ENCODE measurements at places on chromosomes 6 and 20.

DNA sequence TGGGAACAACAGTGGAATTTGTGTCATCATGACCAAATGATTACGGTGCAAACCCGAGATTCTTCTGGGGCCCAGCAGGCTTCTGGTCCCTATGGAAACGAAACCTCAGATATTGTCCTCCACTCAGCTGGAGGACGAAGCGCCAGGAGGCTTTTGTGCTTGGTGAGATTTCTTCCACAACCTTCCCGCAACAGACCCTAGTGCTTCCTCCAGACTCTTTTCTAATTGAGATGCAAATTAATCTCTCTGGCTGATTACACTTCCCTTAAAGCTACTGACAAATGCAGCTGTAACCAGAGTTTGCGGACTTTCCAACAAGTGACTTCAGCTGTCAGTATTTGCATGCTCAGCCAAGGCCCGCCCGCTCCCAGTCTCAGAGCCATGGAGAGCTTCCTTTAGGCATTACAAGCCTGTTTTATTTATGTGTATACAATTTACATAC is 96.0 kb downstream of the INSM1 start:
- peak; percentile 48 for DNase-seq

DNA sequence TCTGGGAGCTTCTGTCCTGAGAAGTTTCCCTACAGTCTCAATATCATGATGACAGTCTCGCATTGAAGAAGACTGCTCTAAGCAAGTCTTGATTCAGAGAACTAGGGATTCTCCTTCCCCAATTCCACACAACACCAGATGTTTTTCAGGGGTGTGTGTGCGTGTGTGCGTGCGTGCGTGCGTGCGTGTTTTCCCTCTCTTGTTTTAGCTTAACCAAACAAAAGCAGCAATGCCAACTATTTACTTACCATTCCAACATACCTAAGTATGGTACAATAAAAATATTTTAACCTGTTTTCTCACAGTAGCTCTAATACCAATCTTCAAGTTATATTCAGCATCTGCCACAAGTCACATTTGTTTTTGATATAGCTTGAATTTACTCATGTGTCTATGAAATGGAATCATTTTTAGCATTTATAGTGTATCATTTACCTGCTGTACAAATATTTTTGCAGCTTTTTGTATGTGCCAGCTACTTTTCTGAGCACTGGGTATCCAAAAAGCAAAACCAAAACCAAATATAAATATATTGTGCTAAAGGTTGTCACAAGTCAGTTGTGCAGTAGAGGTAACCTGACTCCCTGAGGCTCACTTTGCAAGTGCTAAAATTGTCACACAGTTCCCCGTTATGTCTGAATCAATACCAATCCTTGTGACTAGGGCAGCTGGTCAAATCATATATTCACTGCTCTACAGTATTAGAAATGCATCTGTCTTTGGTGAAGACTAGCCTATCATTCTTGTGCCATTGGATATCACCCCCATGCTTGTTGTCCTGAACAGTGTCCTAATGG is 21.7 kb upstream of the MYLIP start:
- no peak for DNase-seq

DNA sequence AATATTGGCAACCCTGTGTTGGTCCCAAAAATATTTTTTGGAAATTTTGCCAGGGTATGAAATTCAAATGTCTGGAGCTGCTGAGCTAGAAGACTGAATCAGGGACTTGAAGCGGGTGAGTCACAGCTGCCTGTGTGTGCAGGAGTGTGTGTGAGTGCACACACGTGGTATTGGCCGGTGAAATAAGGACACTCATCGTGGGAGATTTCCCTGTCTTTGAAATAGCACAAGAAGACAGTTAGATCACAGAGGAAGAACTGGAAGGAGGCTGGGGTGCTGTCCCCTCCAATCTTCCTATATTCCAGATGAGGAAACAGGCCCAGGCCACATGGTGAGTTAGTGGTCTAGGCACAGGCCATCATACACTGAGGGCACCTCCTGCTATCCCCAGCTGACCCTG is 123.8 kb upstream of the MLN start:
- no peak for DNase-seq

GRCh38 chr6:157669747-157670216 is 153.3 kb upstream of the SNX9 start:
- peak; percentile 62 for DNase-seq

GRCh38 chr6:108113557-108114519 is 39.3 kb upstream of the OSTM1 start:
- no peak for DNase-seq

DNA sequence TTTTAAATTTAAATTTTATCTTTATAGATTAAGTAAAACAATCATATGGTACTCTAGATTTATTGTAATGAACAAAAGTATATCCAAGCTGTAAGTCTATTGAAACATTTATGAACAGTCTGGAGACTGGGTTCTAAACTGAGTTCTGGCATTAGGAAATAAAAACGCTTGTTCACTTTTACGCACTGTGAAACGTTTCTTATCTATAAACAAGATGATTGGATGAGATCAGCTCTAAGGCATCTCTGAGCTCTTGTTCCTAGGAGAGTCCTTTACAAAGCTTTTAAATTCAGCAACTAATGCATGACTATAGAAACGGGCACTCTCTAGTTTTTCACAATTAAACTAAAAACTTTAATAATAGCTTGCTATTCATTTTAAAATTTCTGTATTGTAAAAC is 6.8 kb downstream of the HUS1B start:
- no peak for DNase-seq

DNA sequence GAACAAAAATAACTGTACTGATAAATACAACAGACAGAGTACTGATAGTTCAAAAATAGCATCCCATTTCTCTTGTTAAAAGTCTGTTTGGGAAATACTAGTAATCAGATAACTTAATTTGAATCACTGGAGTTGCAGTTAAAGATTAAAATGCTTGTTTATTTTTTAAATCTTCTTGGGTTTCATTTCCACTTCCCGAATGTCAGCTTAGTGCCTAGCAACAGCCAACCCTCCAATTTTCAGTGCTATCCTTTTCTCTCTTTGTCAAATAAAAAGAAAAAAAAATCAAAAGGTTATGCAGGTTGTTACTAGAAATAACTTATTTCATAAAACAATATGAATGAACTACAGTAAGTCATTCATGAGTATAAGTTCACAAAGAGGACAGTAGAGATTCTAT is 257.7 kb upstream of the STXBP5 start:
- no peak for DNase-seq

- DNase-seq = no peak
These were observed 55.0 kb downstream of the TBC1D7 start for GRCh38 chr6:13273202-13273930.

GRCh38 chr20:18144541-18145099 is 7.0 kb downstream of the KAT14 start:
- no peak for DNase-seq

DNA sequence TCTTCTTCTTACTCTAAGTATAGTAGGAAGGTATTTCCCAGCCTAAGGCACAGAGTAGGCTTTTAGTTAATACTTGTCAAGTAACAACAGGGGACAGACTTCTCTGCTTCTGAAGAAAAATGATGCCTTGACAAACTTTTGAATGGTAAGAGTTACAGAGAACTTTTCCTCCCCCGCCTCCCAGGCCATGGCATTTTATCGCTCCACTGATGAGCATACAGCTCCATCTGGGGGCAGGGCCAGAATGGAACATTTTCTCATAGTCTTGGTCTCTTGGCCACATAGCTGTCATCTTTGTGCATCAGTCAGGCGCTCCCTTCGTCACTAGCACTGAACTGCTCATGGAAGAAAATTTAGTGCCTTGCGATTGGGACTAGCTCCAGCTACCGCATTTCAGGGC is 1066.8 kb upstream of the CITED2 start:
- no peak for DNase-seq

DNA sequence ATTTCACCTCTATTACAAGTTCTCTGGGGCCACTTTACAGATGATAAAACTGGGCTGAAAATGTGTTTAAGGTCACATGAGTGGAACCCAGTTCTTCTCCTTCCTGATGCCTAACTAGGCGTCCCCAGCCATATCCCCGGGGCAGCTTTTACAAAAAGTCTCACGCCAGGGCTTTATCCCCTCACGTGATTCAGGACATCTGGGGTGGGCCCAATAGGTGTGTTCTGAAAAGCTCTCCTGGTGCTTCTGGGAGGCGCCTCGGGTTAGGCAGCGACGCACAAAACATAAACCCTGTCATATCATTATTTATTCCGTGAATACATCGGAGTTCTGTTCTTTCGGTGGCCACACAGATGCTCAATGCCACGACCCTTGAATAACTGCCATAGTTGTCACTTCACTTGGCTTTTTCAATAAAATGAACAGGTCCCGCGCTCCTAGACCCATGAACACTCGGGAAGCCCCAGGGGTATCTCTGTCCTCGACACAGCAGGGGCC is 32.1 kb downstream of the SF3B5 start:
- DNase-seq = no peak

DNA sequence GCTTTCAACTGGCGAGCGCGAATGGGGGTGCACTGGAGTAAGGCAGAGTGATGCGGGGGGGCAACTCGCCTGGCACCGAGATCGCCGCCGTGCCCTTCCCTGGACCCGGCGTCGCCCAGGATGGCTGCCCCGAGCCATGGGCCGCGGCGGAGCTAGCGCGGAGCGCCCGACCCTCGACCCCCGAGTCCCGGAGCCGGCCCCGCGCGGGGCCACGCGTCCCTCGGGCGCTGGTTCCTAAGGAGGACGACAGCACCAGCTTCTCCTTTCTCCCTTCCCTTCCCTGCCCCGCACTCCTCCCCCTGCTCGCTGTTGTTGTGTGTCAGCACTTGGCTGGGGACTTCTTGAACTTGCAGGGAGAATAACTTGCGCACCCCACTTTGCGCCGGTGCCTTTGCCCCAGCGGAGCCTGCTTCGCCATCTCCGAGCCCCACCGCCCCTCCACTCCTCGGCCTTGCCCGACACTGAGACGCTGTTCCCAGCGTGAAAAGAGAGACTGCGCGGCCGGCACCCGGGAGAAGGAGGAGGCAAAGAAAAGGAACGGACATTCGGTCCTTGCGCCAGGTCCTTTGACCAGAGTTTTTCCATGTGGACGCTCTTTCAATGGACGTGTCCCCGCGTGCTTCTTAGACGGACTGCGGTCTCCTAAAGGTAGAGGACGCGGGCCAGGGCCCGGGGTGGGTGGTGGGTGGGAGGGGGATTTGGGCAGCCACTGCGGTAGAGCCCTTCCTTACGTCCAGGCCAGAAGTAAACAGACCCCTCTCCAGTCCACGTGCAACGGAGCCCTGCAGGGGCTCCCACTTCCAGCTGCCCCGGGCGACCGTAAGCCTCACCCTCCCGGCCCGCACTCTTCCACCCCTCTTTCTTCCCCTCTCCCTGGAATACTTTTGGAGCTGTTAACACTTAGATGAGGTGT is 998 bp downstream of the BMP2 start:
- no peak for DNase-seq

GRCh38 chr6:25485821-25486534 is 166.0 kb upstream of the SCGN start:
- DNase-seq = peak; percentile 22

GRCh38 chr6:113644861-113645575 is 212.1 kb upstream of the MARCKS start:
- no peak for DNase-seq

DNA sequence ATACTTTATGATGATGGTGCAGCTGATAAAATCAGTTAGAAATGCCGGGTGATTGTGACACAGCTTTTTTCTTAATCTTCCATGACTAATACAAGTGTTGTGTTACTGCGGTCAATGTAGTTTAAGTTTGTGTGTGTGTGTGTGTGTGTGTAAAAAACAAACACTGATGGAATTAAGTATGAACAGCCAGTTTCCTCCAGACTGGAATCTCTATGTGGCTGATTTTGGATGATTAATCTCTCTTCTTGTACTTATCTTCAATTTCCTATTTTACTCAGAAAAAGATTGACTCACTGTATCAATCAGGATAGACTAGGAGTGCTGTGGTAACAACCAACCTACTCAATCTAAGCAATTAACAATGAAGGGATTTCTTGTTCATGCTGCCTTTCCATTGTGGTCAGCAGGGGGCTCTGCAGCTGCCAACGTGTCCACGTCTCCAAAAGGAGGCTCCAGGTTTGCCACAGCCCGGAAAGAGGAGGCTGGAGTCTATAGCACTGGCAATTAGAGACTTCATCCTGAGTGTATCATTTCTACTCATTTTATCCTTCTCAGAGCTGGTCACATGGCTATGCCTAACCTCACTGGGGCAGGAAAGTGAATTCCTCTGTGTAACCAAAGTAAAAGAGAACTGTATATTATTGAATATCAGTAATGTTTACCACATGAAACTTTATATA is 107.7 kb downstream of the CD109 start:
- peak; percentile 9 for DNase-seq

DNA sequence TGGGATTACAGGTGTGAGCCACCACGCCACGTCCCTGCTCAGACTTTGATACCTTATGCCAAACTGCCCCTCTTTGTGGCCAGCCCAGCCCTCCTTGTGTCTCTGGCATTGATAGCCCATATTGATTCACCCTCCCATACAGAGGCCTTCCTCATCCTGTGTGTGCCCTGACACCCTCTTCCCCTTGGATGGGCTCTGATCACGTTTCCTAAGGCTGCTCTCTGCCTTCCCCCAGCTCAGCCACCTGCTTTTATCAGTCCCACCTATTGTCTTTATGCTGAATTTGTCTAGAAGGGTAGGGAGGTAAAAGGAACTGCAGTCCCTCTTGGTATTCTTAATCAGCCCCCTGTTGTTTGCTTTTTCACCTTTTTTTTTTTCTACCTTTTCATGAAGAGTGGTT is 95.9 kb downstream of the CDKAL1 start:
- no peak for DNase-seq

DNA sequence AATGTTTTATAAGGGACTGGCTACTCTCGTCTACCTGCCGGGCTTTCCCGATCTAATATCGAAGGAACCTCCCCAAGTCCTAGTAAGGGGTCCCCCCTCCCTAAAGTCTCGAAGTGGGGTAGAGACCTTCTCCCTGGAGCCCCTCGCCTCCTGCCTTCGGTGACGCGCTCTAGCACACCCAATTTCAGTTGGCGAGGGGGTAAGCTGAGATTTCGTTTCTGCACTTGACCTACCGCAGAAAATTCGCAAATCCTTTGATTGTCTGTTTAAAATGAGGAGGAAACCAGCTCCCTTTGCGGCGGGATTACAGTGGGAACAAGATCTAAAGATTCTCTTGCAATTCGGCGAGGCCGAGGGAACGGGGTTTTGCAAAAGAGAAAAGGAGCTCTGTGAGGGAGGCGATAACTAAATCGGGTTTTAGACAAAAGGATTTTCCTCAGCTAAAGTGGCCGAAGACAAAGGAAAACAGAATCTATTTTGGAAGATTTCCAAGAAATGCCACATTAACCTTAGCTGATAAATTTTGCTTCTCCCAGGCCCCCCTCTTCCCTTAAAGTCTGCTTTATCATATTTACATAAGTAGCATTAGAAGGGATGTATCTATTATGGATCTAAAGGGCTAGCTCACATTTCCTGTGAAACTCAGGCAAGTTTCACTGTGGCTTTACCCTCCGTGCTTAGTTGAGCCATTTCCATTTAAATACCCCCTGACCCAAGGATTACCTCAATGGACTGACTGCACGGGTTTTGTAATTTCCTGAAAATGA is 8.4 kb downstream of the SIM1 start:
- DNase-seq = no peak

DNA sequence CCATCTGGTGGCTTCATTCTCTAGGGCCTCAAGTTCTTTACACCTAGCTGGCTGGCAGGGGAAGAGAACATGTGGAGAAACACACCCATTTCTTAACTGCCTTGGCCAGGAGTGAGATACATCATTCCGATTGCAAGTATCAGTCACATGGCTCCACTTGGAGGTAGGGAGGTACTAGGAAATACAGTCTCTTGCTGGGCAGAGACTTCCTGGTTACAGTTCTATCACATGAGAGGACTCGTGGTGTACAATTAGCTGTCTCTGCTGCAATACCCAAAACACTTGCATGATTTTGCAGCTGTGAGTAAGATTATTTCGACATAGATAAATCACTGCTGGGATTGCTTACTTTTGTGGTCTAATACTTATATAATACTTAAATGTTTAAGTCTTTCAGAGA is 51.1 kb downstream of the GTF2H5 start:
- DNase-seq = no peak
